Choroid plexus epithelial cell (primary cell): ENCODE measurements at places on chromosomes 11 and 22.

GRCh38 chr11:128315933-128316332, 271.4 kb downstream of the ETS1 start:
- DNase-seq: no peak

GRCh38 chr22:19816372-19817119, 38.1 kb downstream of the GNB1L start:
- no peak for DNase-seq

DNA sequence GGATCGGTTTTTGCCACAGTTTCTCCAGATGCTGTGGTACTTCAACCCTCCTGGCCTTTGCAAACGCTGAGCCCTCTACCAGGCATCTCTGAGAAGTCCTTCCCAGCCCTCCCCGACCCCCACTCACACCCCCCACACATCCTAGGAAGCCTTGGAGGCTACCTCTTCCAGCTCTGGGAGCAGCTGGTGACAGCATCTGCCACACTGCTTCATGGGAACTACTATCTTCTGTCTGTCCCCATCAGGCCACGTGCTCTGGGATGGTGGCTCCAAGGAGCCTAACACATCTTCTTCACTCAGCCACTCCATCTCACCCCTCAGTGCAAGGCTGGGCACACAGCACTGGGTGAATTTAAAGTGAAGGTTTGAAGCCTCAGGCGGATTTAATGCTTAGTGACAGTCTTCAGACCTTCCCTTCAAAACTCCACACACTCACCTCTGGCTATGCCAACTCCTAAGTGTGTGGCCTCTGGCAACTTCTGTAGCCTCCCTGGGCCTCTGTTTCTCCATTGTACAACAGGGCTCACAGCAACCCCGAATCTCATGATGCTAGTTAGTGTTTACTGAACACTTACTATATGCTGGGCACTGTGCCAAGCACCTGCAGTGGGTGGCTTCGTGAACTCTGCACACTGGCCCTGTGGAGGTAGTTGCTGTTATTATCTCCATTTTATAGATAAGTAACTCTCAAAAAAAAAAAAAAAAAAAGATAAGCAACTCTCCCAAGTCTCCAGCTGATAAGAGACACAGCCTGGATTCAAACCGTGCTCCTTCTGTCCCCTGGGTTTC, 7.3 kb upstream of the TP53I11 start:
- no peak for DNase-seq

GRCh38 chr11:63667995-63668795, 3.0 kb downstream of the ATL3 start:
- DNase-seq: peak; percentile 91

DNA sequence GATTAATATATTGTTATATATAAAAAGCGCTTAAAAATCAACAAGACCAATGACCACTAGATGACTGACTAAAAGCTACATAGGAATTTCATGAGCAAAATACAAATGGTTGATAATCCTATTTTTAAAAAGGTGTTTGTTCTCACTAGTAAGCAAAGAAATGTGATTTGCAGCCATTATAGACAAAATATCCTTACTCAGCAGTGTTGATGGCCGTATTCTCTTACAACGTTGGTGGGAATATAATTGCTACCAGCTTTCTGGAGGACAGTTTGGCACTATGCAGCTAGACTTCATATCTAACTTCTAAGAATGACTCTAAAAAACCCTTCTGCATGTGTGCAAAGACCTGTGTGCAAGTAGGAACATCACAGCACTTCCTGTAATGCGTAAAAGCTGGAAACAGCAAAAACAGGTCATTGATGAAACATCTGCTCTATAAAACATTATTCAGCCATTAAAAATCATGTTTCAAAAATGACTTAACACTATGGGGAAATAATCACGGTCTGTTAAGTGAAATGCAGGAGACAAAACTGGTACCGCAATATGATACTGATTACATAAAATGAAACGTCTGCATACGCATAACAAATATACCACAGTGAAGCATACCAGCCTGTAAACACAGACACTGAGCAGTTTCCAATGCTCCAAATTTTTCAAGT, 70.1 kb upstream of the LINC01488 start:
- DNase-seq: no peak

DNA sequence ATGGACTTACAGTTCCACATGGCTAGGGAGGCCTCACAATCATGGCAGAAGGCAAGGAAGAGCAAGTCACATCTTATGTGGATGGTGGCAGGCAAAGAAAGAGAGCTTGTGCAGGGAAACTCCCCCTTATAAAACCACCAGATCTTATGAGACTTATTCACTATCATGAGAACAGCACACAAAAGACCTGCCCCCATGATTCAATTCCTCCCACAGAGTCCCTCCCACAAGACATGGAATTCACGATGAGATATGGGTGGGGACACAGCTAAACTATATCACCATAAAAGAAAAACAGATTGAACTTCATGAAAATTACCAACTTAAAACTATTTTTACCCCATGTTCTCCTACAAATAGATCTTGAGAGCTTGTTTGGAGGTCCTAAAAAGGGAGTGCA, 19.6 kb downstream of the ENTHD1 start:
- DNase-seq: no peak

GRCh38 chr22:45832959-45833580, 143.9 kb downstream of the WNT7B start:
- no peak for DNase-seq

GRCh38 chr11:36792996-36793914, 195.2 kb upstream of the RAG2 start:
- DNase-seq: no peak

GRCh38 chr11:14413307-14414069, 54.5 kb upstream of the RRAS2 start:
- DNase-seq: peak; percentile 87

GRCh38 chr11:129222158-129222557, 30.0 kb upstream of the ARHGAP32 start:
- DNase-seq: no peak

GRCh38 chr22:31287818-31288495, 4.3 kb downstream of the PIK3IP1 start:
- no peak for DNase-seq

- peak; percentile 93 for DNase-seq
Observed at GRCh38 chr22:27213766-27214581, 556.6 kb downstream of the MIAT start.
